ENCODE measurements at places on chromosomes 12 and 14.

DNA sequence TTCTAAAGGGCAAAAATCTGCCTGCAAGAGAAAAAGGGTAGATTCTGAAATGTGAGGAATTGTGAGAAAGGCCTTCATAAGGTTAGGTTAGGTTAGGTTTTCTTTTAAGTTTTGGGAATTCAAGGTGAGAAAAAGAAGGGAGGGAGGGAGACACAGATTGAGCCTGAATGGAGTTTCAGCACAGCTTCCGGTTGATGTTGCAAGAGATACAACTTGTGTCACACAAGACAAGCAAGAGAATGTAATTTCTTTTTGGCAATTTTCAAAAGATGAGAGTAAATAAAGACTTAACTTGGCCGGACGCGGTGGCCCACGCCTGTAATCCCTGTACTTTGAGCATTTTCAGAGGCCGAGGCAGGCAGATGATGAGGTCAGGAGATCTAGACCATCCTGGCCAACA is 63.8 kb downstream of the CPSF2 start:
- DNase-seq = no peak

GRCh38 chr14:74495356-74495755 is 1.8 kb downstream of the ISCA2 start:
- no peak for DNase-seq

DNA sequence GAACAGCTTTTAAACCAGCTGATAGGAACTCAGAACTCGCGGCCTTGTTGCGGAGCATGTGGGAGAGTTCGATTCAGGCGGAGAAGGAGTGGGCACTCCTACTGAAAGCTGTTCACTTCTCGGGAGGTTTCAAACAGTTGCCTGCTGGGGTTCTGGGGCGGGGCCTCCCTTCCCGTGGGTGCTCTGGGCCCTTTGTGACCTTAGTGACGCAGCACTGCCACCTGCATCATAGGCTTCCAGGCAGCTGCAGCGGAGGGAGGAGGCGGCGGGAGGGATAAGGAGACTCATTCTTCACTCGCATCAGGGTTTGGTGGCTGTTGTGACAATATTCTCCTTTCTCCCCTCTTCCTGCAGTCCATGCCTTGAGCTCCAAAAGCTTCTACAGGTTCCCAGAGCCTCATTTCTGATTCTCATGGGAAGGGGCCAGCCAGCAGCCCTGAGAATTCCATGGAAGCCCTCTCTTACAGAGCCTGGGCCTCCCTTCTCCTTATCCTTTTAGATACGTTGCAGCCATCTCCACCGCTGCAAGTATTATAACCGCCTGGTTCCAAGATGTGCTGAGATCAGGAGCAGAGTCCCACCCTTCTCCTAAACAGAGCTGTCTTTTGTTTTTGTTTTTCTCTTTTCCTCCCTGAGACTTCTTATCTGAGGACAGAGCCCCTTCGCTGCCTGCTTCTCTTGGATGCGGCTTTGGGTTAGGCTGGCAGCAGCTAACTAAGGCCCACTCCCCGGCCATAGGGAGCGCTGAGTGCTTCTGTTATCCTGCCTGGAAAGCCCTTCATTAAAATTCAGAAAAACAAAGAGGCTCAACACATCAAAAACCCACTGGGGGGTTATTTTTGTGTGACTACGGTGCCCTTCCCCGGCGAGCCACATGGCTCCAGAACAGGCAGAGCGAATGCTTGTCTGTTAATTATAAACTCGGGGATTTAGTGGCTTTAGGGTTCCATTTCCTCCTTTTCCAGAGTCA is 67.6 kb upstream of the GPATCH2L start:
- no peak for DNase-seq

DNA sequence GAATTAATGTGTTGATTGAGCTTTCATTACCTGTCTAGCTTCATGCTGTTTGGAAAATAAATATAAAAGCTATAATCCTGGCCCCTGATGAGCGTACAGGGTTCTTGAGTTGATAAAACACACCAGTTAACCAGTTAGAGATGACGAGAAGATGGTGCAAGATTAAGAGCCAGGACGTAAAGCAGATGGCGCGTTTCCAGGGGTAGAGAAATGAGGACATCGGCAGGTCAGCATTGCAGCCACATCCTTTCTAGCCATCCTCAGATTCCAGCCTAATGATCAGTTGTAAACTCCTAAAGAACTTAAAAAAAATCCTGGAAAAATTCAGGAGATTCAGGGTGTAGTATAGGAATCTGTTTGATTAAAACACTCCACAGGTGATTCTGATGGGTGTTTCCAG is 203.7 kb downstream of the CACNA1C start:
- DNase-seq = no peak

- DNase-seq = no peak
These were observed 8.9 kb upstream of the RNF212B start for GRCh38 chr14:23228812-23229211.

- no peak for DNase-seq
These were observed 671.3 kb downstream of the RPS29 start for GRCh38 chr14:48914921-48915320.

GRCh38 chr12:112900298-112901145 is 6.2 kb upstream of the OAS1 start:
- peak; percentile 62 for DNase-seq

DNA sequence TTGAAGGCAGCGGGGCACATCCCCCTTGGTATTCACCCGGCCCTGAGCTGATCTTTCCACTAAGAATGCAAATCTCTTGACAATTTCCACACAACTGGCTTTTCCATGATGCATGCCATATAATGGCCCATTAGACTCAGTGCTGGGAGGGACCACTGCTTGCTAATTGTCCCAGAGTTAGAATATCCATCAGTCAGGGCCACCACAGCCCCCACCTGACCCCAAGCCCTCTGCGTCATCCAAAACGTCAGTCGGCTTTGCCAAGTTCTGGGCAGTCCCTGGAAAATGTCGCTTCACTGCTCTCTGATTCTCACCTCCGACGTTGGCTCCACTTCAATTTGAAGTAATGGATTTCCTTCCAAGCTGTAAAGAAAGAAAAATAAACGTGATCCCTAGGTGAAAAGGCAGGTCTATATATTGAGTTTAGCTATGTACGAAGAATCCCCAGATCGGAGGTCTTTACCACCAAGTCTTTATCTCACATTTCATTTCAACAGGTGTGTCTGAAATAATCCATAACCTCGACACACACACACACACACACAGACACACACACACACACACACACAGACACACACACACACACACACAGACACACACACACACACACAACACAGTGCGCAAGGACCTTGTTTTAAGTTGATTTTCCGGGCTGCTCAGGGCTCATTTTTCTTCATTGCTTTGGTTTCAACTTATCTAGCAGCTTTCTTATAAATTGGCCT is 165.5 kb upstream of the NOS1 start:
- DNase-seq = no peak

- DNase-seq = no peak
These were observed 172.8 kb downstream of the DPF3 start for GRCh38 chr14:72721083-72721482.

DNA sequence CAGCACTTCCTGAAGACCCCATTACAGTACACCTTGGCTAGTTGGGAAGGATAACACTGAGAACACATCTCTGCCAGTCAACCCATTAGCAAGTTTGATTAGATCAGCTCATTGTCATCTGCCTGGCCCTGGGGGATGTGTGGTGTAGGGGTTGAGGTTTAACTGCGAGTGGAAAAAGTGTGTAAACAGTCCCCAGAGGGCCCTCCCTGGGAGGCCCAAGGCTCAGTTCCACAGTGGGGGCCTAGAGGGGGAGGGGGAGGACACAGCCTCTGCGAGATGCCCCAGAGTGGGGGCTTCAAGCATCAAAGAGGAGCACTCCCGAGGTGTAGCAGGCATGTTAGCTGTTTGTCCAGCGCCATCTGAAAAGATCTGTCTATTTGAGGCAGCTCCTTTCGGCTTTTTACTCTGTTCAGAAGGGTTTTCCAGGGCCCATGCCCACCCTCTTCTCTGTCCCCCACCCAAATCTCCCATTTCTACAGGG is 344 bp downstream of the LPAR5 start:
- peak; percentile 49 for DNase-seq

- no peak for DNase-seq
These were observed 30.4 kb downstream of the HEATR5A start for GRCh38 chr14:31389946-31390345.

All from CD4-positive, alpha-beta T cell treated with Interleukin-1 beta for 1 hour (primary cell).